ENCODE measurements at places on chromosomes 1 and 21. TPM values are rescaled to one million over a fixed set of nuclear protein-coding genes. Genes with fewer than 3 reads are reported as not detected.
A peak's percentile ranks its signal among the peaks of the same experiment; 100 is the strongest.

- H3K36me3 ChIP-seq = no peaks in the 10 kb centered on the region
- no peak overlapping the region for H3K27ac ChIP-seq
- no peak overlapping the region for H3K4me3 ChIP-seq
- no peaks in the 10 kb centered on the region for H3K4me1 ChIP-seq
- H3K27me3 ChIP-seq = no peaks in the 10 kb centered on the region
Measured at GRCh38 chr1:6448749-6449631, 17.0 kb downstream of the TNFRSF25 start.

GRCh38 chr21:14918527-14918926 lies 146.3 kb downstream of the NRIP1 start:
- H3K27me3 ChIP-seq = no peaks in the 10 kb centered on the region
- H3K36me3 ChIP-seq = no peaks in the 10 kb centered on the region
- DNase-seq = no peak

- H3K4me1 ChIP-seq = no peaks in the 10 kb centered on the region
- peak overlapping the region; percentile 92 for H3K4me3 ChIP-seq
- peak overlapping the region; percentile 81 for H3K27ac ChIP-seq
- DNase-seq = no peak
- H3K27me3 ChIP-seq = no peaks in the 10 kb centered on the region
Measured at GRCh38 chr1:40860706-40861223, 1.4 kb downstream of the CITED4 start.

DNA sequence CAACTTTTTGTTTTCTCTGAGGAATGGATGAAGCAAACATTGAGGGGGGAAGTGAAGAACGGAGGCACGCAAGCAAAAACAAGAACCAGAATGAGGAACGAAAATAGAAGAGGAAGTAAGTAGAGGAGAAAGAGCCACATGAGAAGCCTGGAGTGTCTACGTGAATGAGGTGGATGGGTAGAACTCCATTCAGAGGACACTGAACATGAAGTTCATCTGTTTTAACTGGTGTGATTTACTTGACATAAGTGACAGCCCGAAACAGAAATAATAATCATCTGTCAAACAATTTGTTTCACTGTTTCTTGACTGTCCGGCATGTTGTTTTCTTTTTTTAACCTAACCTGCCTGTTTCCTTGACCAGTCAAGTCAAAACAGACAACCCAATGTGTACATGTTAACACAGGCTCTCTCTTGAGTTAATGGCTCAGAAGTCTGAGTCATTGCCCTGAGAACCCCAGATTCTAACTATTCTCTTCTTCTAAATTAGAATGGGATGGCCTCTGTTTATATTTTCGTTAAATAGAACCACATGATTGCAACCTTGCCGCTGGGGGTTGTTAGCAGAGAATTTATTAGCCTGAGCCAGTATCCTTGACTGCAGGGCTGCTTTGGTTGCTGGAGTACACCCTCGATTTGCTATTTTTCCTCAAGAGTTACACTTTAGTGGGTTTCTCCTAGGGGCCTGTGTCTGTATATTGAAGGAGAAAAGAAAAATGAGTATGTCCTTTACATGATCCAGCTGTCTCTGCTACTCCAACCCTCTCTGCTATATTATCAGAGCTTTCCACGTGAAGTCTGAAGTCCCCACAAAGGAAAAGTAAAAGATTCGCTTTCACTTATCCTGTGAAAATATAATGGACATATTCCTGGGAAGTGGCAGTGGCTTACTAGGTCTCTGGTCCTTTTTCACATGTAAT lies 151.7 kb downstream of the ZC3H11B start:
- no peaks in the 10 kb centered on the region for H3K36me3 ChIP-seq
- no peak for DNase-seq
- H3K27me3 ChIP-seq = no peaks in the 10 kb centered on the region
- H3K4me3 ChIP-seq = no peak overlapping the region

GRCh38 chr1:209858561-209859103 lies 30.9 kb downstream of the UTP25 start:
- H3K4me3 ChIP-seq = no peak overlapping the region
- no peak for DNase-seq
- no peaks in the 10 kb centered on the region for H3K27me3 ChIP-seq
- H3K36me3 ChIP-seq = peaks cover 3% of the 10 kb centered on the region
- no peak overlapping the region for H3K27ac ChIP-seq

The ACOT7 gene
- total RNA-seq = 20.9 TPM

- no peak overlapping the region for H3K27ac ChIP-seq
- no peaks in the 10 kb centered on the region for H3K4me1 ChIP-seq
- no peak overlapping the region for H3K4me3 ChIP-seq
- DNase-seq = no peak
- no peaks in the 10 kb centered on the region for H3K27me3 ChIP-seq
Measured at GRCh38 chr1:6688757-6689156, 12.9 kb downstream of the DNAJC11 start.

GRCh38 chr1:169499807-169500206 lies 14.1 kb upstream of the SLC19A2 start:
- no peaks in the 10 kb centered on the region for H3K4me1 ChIP-seq
- no peak overlapping the region for H3K27ac ChIP-seq
- H3K27me3 ChIP-seq = no peaks in the 10 kb centered on the region
- H3K4me3 ChIP-seq = no peak overlapping the region

The SPRR2B gene
- not detected for total RNA-seq

The PLA2G2F gene
- not detected for total RNA-seq

DNA sequence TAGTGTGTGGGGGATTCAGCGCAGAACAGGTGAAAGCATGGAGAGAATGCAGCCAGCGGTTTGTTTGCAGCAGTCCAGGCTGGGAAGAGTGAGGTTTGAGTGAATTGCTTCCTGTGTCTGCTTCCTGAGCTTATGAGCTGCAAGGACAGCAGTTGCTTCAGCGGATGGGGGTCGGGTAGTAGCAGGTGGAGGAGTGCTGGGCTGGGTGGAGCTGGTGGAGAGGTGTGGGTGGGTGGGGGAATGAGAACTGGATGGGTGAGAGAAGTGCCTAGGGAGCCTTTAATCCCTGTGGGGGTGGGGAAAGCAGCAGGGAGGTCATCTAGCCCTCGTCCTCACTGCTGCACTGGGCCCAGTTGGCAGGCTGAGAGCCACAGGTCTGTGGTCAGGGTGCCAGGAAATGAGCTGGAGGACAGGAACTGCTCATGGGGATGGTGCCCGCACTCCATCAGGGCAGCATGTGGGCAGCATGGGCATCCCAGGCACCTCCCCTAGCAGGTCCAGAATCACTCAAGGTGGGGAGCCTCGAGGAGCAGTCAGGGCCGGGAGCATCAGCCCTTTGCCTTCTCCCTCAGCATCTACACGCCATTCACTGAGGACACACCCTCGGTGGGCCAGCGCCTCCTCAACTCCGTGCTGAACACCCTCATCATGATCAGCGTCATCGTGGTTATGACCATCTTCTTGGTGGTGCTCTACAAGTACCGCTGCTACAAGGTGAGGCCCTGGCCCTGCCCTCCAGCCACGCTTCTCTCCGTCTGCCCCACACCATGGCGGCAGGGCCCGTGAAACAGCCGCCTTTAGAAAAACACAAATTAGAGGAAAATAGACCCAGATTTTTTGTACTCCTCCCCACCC lies 14.8 kb downstream of the PSEN2 start:
- H3K4me3 ChIP-seq = no peak overlapping the region
- H3K27me3 ChIP-seq = no peaks in the 10 kb centered on the region
- H3K36me3 ChIP-seq = no peaks in the 10 kb centered on the region
- no peak for DNase-seq
- H3K4me1 ChIP-seq = no peaks in the 10 kb centered on the region
- H3K27ac ChIP-seq = no peak overlapping the region
